ENCODE measurements at places on chromosomes 13 and 19.

DNA sequence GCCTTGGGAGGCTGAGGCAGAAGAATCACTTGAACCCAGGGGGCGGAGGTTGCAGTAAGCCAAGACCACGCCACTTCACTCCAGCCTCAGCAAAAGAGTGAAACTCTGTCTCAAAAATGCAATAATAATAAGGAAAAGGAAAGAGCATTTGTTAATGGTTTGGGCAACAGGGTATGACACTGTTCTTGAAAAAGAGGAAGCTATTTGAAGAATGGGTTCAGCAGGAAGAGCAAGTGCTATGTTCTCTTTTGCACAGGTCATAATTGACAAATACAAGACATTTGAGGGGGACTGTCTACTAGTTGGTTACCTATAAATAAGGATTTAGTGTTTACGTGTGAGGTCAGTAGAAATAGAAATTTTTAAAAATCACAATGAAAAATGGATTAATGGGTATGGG lies 218.3 kb downstream of the DCT start:
- no peak for DNase-seq

DNA sequence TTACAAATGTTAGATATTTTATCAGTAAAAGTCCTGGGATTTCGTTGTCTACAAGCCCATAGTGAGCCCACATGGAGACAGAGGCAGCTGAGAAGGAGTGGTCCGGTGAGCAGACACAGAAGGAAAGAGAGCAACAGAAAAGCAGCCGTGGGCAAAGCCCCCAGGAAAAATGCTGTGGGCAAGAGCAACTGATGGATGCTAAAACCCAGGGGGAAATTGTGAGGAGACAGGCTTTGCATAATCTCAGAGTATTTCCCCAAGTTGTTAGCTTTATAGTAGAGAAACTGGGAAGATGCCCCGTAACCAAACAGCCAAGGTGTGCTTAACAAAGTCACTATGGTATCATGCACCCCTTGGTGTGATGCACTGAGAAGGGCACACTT lies 35.1 kb downstream of the GJA3 start:
- no peak for DNase-seq

- no peak for DNase-seq
Measured at GRCh38 chr13:77584106-77584505, 48.6 kb downstream of the SCEL start.

- no peak for DNase-seq
Measured at GRCh38 chr19:28737021-28737895, 475.7 kb downstream of the UQCRFS1 start.

- no peak for DNase-seq
Measured at GRCh38 chr19:41363371-41363752, 587 bp downstream of the B9D2 start.

GRCh38 chr19:9711815-9712214 lies 36.9 kb upstream of the ZNF562 start:
- no peak for DNase-seq

All from GOT3 (cell line).